ENCODE measurements at places on chromosomes 16 and 17.

DNA sequence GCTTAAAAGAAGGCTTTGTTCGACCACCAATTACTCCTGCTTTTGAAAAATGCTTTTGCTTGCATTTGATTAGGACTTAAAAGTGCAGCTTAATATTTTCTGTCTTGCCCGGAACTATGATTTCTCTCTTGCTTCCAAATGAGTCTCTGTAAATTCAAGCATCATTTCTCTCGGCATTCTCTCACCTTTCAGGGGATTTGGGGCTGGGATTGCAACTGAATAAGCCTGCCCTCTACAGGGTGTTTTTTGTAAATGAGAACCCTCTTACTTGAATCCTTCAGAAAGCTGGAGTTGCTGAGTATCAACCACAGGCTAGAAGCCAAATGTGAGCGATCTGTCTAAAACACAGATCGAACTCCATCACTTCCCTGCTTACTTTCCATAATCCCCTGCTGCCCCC, 234.6 kb downstream of the TMEM114 start:
- no peak for DNase-seq

DNA sequence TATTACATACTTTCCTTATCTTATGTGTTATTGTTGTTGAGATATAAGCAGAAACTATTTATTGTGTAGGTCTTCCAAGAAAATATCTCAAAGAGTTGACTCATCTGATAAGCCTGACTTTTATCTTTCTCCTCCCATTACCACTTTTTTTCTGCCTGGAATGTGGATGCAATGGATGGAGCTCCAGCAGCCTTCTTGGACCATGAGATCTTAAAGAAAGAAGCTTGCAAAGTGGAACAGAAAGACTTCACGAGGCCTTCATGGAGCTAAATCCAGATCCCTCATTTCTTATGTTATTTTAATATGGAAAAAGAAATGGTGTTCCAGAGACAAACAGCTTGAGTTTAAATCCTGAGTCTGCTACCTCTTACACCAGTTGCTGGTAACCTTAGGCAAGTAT, 237.6 kb upstream of the FOXF1 start:
- no peak for DNase-seq

DNA sequence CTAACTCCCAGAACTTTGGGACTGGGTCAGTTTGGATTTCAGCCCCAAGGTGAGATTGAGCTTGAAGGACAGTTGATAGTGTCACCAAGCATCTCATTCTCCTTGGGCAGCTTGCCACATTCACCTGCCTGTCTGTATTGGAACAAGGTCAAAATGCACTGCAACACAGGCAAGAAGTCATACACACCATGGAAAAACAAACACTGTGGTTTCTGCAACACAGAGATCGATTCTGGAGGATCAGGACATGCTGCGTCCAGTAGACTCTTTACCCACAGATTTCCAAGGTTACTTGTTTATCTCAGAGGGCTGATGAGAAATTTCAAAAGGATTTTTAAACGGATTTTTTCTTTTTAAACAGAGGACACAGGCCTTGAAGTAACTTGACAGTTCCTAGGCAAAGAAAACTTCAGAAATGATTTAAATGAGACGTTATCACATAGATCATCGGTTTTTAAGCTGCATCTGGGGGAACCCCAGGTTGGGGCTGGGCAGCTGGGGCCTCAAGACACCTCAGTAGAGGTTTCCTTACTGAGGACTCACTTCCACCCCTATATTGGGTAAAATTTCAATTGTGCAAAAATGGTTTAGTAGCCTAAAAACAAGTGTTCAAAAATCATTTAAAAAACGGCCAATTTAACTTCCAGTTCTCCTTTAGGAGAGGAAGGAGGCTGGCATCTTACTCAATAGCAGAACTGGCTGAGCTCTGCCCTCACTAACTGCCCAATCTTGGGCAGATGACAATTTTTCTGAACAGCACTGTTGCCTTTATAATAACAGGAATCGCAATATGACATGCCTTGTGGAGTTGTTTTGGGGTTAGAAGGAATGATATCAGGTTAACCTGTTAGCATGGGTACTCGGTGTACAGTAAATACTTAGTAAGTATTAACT, 299.3 kb downstream of the XYLT1 start:
- DNase-seq = no peak

DNA sequence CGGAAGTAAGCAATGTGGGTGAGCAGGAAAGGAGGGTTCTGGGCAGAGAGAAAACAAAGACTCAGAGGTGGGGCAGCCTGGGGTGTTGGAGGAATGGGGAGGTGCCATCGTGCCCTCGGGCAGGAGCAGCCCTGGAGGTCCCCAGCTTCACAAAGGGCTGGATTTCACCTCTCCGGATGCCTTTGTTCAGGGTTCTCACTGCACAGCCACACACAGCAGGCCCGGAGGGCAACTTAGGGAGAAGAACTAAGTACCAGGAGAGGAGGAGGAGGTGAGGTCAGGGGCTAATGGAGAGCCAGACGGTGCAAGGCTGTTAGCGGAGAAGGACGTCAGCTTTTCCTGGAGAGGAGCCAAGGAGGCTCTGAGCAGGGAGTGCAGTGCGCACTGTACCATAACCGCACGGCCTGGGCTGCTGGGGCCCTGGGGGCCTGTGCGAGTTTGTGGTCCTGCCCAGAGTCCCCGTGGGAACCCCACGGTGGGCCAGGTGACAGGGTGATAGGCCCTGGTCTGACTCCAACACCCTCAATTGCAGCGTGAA, 9.3 kb downstream of the ARRB2 start:
- no peak for DNase-seq

GRCh38 chr16:15034266-15035162, 21.4 kb downstream of the NTAN1 start:
- no peak for DNase-seq

DNA sequence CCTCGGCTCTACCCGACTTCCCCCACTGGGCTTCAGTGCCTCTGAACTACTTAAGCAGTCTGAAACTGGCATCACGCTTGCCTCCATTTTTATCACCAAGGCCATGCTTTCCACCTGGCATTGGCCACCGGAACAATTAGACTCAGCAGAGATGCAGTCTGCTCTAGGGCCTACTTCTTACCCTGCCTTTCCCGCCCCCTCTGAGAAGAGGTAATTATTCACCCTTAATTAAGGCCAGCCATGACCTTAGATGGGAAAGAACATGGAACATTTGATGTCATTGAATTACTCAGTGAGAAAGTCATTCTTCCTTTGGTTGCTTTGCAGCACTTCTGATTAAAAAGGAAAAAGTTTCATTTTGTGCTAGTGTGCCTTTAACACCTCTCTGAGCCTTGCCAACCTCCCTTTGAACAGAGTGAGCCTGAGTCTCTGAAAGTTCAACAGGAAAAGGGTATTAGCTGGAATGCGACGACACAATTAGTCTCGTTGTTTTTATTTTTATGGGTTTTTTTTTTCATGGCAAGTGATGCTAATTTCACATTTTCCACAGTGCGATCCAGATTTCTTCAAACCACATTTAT, 60.9 kb upstream of the TNRC6A start:
- peak; percentile 34 for DNase-seq

- no peak for DNase-seq
Measured at GRCh38 chr17:78876094-78876597, 26.9 kb downstream of the CEP295NL start.

DNA sequence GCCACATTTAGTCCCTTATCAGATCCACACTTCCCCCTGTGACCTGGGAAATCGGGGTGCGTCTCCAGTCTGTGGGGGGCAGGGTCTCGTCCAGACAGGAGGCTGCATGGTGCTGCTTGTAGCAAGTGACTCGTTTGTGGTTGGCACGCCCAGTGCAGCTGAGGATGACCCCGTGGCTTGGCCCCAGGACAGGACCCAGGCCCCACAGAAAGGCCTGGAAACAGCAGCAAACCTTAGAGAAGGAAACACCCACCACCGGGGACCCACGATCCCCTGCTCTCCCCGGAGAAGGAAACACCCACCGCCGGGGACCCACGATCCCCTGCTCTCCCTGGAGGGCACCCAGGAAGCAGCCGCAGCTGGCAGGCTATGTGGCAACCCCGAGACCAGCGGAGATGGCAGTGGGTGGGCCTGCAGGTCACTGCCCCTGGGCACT, 8.2 kb upstream of the C16orf95 start:
- DNase-seq = no peak

DNA sequence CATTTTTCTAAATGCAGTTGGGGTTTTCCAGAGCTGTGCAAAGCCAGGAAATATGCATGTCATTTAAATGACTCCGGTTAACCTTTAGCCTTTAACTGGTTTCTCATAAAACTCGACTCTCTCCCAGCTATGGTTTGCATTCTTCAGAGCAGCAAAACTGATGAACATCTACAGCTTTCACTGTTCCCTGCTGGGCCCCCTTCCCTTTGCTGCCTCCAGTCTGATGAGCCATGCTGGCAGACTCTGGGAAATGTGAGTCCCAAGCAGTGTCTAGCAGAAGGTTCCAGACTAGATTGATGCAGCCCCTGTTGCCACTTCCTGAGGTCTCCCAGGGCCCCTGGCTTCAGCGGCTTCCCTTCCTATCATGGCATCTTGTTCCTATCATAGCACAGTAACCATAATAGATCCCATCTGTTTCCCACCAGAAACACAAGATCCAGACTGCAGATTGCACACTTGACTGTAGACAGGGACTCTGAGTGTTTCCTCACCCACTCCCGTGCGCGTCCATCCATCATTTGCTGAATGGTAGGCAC, 135.4 kb downstream of the CLEC16A start:
- DNase-seq = peak; percentile 83

DNA sequence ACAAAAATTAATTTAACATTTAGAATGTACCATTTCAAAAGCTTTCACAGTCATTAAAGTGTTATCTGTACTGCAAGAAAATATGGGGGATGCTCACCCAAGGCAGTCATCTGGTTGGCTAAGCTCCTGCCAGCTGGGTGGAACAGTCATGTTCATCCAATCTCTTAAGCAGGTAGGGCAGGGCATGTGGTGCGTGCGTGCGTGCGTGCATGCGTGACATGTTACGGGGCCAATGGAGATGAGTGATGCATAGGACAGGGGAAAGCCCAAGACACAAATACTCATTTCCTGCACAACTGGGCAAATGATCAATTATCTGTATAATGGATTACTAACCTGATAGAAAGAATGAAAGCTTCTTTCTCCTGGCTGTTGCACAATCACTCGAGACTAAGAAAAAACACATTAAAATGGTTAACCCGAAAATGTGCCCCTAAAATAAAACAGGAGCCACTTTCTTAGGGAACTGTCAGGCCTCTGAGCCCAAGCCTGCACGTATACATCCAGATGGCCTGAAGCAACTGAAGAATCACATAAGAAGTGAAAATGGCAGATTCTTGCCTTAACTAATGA, 104.4 kb downstream of the MYO1D start:
- DNase-seq = no peak

DNA sequence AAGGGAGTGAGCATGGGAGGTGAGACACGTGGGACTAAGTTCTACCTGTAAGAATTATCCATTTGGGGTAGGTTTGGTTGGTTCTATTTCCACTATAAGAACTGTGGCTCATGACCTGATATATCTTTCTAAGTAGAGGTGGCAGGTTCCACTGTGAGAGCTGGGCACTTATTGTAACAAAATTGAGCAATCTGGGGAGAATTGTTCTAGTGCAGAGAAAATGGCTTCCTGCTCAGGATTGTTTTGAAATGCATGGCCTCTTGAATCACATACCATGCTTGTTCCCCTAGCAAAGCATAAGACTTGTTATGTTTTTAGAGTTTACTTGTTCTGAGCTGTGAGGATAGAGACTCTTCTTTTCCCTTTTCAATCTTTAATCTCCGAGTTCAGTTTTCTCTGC, 125.9 kb downstream of the MAP2K6 start:
- no peak for DNase-seq

DNA sequence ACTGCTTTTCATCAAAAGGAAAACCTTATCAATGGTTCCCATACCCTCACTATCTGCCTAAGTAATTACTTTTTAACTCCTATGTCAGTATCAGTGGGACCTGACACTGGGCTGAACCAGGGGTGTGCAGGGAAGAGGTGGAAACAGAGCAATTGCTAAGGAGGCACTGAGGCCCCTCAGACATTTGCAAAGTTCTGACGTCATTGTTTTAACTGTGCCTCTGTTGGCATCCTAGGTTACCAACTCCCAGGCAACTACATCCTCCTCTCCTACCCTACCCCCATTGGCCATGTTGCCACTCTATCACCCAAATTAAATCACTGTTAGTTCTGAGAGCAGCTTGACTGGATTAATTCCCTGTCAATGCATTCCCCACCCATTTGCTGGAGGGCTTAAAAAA, 8.0 kb upstream of the WWOX start:
- DNase-seq = no peak

- no peak for DNase-seq
Measured at GRCh38 chr16:62041401-62041800, 5.2 kb upstream of the CDH8 start.

DNA sequence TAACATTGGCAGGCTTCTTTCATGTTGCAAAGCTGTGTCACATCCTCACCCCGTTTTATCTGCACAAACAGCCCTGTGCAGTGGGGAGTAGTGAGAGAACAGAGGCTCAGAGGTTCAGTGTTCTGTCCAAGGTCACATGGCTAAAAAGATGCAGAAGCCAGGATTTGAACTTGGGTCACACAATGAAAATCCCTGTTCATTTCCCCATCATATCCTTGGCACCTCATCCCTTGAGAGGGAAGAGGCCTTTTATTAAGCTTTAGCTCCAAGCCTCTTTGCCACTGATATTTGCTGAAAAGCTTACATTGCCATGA, 106.6 kb downstream of the AMFR start:
- DNase-seq = no peak

GRCh38 chr17:28549236-28550132, 2.9 kb downstream of the UNC119 start:
- no peak for DNase-seq

DNA sequence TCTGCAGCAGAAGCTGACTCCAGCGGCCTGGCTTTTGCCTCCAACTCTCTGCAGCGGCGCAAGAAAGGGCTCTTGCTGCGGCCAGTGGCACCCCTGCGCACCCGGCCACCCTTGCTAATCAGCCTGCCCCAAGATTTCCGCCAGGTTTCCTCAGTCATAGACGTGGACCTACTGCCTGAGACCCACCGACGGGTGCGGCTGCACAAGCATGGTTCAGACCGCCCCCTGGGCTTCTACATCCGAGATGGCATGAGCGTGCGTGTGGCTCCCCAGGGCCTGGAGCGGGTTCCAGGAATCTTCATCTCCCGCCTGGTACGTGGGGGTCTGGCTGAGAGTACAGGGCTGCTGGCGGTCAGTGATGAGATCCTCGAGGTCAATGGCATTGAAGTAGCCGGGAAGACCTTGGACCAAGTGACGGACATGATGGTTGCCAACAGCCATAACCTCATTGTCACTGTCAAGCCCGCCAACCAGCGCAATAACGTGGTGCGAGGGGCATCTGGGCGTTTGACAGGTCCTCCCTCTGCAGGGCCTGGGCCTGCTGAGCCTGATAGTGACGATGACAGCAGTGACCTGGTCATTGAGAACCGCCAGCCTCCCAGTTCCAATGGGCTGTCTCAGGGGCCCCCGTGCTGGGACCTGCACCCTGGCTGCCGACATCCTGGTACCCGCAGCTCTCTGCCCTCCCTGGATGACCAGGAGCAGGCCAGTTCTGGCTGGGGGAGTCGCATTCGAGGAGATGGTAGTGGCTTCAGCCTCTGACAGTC, 1.3 kb downstream of the PARD6A start:
- no peak for DNase-seq

DNA sequence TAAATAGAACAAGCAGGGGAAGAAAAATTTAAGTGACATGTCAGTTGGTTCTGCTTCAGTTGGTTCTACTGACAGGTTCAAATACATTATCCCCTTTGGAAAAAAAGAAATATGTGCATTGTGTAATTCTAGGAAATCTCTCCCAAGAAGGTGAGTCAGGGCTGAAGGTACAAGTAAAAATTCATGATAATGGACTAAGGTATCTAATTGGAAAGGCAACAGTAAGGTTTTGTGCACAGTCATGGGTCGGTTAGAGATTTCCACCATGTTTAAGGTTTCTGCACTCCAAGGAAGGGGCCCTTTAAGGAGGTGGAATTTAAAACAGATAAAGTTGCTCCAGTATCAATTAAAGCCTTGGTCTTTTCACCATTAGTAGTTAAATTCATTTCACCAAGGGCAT, 17.9 kb upstream of the B4GALNT2 start:
- no peak for DNase-seq
